ENCODE measurements at places on chromosomes 5 and 9.
A peak's percentile ranks its signal among the peaks of the same experiment; 100 is the strongest.

GRCh38 chr5:107868650-107869409 is 198.1 kb upstream of the EFNA5 start:
- no peak for DNase-seq

DNA sequence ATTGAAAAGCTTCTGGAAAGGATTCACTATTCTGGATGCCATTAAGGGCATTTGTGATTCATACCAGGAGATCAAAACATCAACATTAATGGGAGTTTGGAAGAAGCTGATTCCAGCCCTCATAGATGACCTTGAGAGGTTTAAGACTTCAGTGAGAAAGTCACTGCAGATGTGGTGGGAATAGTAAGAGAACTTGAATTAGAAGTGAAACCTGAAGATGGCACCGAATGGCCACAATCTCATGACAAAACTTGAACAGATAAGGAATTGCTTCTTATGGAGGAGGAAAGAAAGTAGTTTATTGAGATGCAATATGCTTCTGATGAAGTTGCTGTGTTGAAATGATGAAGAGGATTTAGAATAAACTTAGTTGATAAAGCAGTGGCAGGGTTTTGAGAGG is 254.6 kb upstream of the SLC24A2 start:
- DNase-seq = no peak

DNA sequence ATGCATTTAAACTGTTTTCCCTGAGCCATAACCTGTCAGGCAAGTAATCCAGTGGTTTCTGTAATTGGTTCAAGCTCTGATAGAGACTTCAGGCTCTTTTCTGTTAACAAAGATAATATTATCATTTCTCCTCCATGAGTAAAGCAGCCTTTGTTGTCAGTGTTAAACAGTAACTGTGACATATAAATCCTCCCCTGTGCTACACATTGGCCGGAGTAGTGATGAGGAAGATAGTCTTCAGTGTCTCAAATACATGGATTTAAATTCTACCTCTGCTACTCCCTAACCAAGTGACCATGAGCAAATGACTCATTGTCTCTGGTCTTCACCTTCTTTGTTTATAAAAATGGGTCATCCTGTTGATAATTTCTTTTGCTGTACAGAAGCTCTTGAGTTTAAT is 615.5 kb upstream of the CHD1 start:
- DNase-seq = no peak

- no peak for DNase-seq
These were observed 24.0 kb upstream of the F2RL1 start for GRCh38 chr5:76794871-76795270.

DNA sequence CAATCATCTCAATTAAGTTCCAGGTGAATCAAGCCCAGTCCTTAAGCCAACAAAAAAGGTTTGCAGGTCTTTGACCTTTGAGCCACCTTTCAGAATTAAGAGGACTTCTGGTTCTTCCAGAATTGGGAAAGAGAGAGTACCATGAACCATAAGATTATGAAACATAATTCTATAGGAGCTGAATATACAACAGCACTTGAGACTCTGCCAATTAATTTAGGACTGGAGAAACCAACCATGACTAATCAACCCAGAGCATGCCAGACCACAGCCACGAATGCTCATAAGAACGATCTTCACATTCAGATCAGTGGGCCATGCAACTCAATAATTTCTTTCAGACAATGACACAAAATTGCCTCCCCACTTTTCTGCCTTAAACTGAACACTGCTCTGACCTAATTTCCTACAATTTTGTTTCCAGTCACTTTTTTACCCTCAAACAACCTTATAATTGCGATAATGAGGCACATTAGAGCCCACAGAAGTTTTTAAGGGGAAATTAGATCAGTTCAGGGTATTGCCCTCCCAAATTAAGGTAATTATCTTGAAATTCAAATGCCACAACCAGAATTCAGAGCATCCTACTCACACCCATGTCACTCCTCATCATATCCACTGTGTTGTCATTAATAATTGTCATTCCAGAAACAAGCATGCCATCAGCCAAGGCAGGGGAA is 213.4 kb downstream of the ATPSCKMT start:
- no peak for DNase-seq

DNA sequence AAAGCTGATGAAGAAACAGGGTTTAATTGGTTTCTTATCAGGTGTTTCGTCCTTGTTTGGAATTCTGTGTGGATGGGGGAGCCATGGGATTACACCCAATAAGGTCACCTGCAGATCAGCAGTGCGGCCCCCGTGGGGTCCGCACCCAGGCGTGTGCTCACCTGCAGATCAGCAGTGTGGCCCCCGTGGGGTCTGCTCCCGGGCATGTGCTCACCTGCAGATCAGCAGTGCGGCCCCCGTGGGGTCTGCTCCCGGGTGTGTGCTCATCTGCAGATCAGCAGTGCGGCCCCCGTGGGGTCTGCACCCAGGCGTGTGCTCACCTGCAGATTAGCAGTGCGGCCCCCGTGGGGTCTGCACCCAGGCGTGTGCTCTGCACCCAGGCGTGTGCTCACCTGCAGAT is 41.7 kb upstream of the CEP72 start:
- no peak for DNase-seq

DNA sequence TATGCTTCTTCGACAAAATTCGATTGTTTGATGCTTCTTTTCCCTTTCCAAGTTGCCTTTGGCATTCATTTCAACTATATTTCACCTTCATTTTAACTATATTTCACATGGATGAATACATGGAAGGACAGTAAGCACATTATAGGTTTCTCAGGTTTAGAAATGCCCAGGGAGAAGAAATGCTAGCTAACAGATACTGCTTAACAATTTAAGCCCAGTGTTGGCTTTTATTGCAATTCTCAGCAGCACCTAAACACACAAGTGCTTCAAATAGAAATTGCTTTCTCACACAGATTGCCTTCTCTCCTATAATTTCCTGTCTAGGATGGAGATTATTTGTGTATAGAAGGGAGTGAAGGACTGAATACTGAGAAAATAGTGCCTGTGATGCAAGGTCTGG is 30.2 kb upstream of the SMC5 start:
- DNase-seq = no peak

- DNase-seq = no peak
These were observed 91.7 kb downstream of the MACROH2A1 start for GRCh38 chr5:135307143-135307903.

DNA sequence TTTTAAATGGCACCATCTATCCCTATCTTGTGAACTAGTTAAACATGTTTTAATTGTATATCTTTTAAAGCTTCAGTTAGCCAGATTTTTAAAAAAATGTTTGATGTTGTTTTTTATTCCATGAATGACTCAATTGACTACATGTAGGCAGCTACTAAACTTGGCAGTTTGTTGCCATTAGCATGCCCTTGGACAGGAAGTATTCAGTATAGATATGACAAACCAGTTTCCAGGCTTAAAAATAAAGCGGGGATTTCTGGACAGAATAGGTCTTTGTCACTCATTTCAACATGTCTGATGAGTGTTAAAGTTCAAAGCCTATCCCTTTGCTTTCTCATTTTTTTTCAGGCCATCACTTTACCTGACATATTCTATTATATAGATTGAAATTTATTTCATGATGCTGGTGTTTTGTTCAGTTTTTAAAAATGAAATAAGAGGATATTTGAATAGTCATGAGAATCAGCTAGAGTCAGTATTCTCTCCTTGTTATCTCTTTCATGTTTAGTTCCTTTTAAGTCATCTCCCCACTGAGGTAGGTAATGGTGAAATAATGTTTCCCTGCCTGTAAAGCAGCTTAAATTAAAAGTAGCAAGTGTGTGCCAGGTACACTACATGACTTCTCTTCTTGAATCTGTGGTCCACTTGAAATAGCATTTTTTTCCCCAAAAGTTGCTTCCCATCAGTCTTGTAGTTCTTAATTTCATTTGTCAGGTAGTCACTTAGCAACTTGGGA is 11.9 kb downstream of the TNFAIP8 start:
- no peak for DNase-seq

GRCh38 chr5:160837211-160837610 is 14.8 kb downstream of the ATP10B start:
- DNase-seq = no peak

GRCh38 chr5:135040333-135041144 is 6.5 kb upstream of the PITX1 start:
- DNase-seq = no peak

GRCh38 chr5:80976985-80977384 is 16.8 kb downstream of the RASGRF2 start:
- DNase-seq = no peak

- no peak for DNase-seq
These were observed 105.5 kb downstream of the FEM1C start for GRCh38 chr5:115439042-115439441.

DNA sequence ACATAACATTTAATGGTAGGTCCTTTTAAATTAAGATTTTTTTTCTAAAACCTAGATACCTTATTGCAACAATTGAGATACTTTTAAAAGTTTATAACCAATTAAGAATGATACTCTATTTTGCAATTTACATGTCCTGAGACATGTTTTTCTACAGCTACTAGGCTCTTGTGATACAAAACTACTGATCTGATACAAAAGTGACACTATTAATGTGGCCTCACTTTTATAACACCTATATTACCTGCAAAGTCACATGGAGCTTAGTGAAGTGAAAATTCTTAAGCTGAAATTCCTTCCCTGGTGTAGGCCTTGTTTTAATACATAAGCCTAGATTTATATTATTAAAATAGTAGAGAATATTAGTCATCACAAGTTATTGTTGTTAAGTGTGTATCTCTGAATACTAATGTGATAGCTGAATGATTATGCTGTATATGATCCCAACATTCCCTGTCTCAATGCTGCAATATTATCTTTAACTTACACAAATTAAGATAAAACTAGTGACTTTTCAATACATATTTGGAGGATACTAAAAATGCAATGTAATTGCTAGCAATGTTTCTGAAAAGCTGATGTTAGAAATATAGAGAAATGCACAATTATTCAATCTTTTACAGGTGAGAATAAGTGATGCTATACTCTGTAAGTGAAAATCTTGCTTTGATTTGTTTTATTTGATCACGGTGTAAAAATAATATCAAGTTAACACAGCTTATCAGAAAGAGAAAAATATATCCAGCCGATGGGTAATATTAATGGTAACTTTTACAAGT is 2.6 kb downstream of the NFIB start:
- no peak for DNase-seq

GRCh38 chr5:78364005-78364404 is 3.6 kb downstream of the SCAMP1 start:
- DNase-seq = no peak

GRCh38 chr9:133843751-133844397 is 105.7 kb upstream of the SARDH start:
- DNase-seq = no peak

DNA sequence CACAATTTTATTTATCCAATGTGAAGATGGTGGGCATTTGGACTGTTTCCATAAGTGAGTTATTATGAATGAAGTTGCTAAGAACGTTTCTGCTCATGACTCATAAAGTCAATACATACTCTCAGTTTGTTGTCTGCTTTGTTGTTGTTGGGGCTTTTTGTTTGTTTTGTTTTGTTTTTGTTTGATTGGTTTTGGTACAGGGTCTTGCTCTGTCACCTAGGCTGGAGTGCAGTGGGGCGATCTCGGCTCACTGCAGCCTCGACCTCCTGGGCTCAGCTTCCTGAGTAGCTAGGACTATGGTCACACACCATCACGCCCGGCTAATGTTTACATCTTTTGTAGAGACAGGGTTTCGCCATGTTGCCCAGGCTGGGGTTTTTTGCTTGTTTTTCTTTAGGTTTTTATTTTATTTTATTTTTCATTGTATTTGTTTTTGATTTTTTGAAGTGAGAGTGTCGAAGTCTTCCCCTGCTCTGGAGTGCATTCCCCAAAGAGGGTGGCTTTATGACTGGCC is 18.0 kb downstream of the TRIM7 start:
- DNase-seq = no peak

DNA sequence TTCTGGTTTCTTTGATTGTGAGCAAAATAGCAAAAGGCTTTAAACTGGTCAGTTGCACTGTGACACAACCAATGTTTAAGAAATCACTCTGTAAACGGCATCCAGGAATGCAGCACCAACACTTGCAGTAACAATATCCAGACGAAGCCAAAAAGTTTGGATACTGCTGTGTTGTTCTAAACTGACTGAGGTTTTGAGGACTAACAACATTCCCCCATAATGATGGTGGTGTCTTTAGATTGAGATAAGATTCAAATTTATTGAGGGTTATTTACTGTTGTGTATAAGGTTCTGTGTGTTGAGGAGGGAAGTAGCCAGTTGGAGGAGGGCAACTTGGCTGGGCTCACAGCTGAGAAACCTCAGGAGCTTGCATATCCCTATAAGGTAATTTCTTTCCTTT is 353.6 kb downstream of the BNC2 start:
- no peak for DNase-seq

GRCh38 chr9:99058964-99059921 is 45.7 kb upstream of the TGFBR1 start:
- DNase-seq = no peak

DNA sequence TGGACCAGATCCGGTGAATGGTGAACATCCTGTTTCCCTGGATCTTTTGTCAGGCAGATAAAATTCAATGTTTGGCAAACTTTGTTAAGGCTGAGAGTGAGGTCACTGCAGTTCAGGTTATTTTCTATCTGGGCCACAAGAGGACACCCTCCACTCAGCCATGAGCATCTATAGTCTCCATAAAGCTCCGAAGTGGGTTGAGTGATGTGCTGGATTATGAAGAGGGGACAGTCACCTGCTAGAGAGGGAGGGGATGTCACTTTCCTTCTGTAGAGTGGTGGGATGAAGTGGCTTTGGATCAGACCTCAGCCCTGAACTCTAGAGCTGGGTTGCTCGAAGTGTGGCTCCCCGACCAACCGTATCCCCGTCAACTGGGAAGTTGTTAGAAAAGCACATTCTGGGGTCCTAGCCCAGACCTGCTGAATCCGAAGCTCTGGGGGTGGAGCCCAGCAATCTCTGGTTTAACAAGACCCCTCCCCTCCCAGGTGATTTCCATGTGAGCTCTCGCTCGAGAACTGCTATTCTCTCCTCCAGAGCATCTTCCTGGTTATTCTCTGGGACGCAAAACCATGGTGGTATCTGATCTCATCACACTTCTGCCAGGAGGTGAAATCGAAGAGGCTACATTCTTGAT is 31.8 kb upstream of the FGF1 start:
- peak; percentile 12 for DNase-seq

DNA sequence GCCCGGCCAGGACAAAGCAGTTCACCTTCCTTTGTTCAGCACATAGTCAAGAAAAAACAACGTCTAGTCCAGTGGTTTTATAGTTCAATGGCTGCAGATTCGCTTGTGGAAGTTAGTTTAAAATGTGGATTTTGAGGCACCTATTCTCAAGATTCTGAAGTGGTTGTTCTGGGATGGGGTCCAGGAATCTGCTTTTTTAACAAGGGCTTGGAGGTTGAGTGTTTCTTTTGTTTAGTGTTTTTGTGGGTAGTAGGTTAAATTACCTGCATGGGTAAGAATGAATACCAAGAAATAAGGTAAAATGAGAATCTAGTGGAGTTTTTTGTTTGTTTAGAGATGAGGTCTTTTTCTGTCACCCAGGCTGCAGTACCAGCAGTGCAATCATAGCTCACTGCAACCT is 28.4 kb upstream of the NADK2 start:
- no peak for DNase-seq

- DNase-seq = no peak
These were observed 255.5 kb downstream of the TRIM32 start for GRCh38 chr9:116942593-116943061.

Data from NCI-H526 (cell line).